Nephron progenitor cell (in vitro differentiated cells): ENCODE measurements at places on chromosomes 11 and 22.

- DNase-seq, result no peak
Measured at GRCh38 chr11:65424205-65425104, 1.9 kb downstream of the NEAT1 start.

GRCh38 chr11:114250993-114251814, 45.0 kb upstream of the NNMT start:
- DNase-seq, result no peak

DNA sequence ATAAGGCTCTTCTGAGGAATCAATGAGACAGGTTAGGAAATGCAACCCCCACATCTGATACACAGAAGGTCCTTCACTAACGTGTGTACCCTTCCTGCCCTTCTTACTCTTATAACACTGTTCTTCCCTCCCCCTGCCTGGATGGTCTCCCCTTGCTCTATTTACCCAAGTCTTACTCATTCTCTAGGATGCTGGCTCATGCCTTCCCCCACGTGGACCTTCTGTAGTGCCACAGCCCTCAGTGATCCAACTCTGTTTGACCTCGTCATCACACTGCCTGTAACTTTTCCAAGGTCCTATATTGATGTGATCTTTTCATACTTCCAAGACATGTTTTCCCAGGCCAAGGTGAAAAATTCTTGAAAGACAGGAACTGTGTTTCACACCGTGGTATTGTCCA, 79.8 kb downstream of the C11orf58 start:
- no peak for DNase-seq

- DNase-seq, result no peak
Measured at GRCh38 chr11:84882056-84882455, 745.1 kb downstream of the DLG2 start.

DNA sequence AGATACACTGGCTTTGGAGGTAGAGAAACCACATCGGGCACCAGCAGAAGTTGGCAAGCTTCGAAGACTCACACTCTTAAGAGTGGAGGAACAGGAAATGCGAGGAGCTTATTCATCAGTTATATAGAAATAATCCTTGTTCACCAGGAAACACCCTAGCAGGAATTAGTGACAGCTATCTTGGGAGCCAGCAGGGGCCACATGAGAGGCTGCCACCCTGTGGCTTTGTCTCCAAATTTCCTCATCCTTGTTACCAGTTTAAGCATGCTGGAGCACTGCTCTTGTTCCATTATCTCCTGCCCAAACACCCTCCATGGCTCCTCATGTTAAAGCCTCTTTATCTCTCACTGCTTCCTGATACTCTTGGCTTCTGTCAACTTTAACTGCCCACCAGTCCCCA, 131.0 kb downstream of the PLEKHA7 start:
- DNase-seq, result no peak

DNA sequence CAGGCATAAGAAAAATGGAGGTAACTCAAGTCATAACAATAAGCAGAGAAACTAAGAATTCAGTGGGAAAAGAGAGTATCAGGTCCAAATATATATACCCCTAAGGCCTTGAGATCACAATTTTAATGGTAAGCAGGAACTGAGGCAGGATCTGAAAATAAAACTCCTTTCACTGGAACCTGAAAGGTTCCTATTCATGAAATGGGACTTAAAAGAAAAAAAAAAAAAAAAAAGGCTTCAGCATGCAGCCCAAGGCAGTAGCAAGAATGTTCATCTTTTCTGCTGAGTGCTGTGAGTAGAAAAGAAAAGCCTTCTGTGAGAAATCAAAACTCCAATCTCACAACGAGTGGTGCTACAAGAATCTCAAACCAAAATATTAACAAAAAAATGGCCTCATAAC, 75.3 kb downstream of the DLG2 start:
- no peak for DNase-seq

DNA sequence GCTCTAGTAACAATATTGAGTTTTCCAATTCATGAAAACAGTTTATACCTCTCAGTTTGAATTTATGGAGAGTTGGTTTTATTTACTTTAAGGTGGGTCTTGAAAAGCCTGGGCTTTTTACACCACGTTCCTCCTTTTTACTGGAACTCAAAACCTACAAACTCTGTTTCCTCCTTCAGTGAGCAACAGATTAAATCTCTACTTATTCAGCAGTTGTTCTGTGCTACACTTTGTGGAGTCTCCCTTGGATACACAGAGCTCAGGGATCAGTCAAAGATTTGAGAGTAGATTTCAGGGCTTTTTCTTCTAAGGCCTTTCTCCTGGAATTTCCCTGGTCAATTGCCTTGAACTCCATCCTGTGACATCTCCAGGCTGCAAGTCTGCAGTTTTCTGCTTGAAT, 3.5 kb downstream of the NXPE1 start:
- no peak for DNase-seq

GRCh38 chr11:100066399-100066798, 620.7 kb upstream of the ARHGAP42 start:
- no peak for DNase-seq

DNA sequence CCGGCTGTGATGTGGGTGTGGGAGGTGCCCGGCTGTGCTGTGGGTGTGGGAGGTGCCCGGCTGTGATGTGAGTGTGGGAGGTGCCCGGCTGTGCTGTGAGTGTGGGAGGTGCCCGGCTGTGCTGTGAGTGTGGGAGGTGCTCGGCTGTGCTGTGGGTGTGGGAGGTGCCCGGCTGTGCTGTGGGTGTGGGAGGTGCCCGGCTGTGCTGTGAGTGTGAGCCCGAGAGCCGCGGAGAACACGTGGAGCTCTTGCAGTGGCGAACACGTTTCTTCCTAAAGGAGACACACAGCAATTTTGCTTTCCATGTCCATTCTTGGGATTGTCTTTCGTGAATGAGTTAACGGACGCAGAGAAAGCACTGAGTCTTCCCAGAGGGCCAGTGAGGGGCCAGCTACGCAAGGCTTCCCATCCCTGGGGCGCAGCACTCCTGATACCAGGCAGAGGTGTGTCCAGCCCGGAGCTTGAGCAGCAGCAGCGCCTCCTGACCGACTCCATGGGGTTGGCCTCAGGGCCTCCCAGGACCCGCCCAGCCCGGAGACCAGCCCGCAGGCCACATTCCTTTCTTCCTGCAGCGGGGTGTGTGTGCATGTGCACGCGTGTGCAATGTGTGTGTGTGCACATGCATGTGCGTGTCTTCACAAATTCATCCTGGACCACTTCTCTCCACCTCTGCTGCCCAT, 245.0 kb upstream of the B3GAT1 start:
- DNase-seq, result no peak
